ENCODE measurements at places on chromosomes 12 and 14.

DNA sequence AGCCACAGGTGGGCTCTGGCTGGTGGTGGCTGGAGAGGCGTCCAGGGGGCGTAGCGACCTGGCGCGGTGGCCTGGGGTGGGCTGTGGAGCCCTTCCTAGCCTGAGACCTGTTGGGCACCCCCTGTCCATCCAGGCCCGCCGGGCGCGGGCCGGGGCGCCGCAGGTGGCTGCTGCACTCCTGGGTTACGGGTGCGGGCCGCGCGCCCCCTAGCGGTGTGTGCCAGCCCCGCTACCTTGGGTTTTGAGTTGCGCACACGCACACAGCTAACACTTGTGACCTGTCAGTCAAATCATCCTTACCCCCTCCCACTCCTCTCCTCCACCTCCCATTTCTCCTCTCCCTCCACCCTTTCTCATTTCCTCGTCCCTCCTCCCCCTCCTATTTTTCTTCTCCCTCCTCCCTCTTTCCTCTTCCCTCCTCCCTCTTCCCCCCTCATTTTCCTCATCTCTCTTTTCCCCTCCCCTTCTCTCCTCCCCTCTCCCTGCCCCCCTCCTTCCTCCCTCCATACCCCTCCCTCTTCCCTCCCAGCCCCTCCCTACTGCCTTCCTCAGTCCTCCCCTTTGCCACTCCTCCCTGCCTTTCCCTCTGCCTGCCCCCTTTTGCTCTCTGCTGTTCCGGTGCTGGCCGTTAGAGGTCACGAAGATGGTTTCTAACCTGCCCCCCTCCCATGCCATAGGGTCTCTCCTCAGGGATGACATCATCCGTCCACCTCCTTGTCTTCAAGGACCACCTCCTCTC lies 2.3 kb downstream of the MEG3 start:
- no peak for DNase-seq

GRCh38 chr12:93308281-93308680 lies 69.4 kb upstream of the NUDT4 start:
- DNase-seq, result no peak

DNA sequence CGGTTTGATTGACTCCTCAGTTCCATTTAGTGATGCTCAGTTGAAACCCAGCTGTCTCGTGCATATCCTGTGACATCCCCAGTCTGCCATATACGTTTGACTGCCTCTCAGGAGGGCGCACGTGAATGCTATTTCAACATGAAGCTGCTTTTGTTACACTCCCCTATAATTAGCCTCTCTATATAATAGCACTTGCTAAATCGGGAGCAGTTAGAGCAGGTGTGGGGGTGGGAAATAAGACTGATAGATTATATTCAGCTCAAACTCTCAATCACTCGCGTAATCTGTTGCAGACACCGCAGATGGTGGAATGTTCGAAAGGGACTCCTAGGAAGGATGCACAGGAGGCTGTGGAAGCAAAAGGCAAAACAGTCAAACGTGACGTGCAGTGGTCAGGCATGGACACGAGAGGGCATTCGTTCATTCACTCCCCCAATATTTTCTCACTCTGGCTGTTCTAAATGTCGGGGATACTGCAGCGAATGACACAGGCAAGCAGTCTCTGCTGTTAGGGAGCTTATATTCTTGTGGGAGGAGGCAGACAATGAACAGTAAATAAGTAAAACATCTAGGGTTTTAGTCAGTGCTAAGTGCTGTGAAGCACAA lies 29.8 kb downstream of the KCNA1 start:
- no peak for DNase-seq

DNA sequence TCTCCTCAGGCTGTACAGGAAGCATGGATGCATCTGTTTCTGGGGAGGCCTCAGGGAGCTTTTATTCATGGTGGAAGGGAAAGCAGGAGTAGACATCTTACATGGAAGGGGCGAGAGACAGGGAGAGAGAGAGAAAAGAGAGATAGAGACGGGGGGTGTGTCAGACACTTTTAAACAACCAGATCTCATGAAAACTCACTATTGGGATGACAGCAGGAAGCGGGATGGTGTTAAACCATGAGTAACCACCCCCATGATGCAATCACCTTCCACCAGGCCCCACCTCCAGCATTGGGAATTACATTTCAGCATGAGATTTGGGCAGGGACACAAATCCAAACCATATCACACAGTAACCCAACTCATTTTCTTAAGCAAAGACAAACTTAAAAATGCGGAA lies 110.0 kb upstream of the EEA1 start:
- DNase-seq, result no peak

DNA sequence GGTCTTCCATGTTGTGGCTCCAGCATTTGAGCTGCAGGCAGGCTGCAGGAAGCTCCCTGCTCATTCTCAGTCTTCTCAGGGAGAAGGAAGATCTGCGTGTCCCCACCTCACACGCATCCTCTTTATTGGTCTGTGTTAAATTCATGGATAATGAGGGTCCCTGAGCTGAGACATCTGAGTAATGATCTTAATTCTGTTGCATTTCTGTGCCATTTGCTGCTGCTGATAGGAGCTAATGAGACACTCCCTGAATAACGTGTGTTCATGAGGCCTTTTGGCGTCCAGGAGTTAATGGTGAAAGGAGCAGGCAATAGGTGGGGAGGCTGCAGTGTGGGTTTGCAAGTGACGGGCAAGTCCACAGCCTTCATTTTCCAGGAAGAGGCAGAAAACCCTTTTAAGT lies 46.6 kb upstream of the OAS1 start:
- DNase-seq, result no peak

DNA sequence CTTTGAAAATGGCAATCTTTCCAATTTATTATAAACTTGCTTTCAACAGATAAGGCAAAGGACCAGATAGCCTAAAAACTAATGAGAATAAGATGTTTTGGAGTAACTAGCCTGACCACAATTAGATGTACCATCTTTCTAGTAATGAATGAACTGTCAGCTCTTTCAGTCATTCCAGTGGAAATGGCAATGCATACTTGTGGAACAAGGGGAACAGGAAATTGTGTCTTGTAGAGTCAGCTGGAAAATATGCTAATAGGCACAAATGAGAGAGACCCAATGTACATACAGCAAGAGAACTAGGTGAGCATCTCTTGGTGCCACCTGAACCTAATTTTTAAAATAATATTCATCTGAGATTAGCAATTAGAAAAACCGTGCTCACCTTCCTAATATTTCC lies 76.1 kb upstream of the GPHB5 start:
- DNase-seq, result no peak

DNA sequence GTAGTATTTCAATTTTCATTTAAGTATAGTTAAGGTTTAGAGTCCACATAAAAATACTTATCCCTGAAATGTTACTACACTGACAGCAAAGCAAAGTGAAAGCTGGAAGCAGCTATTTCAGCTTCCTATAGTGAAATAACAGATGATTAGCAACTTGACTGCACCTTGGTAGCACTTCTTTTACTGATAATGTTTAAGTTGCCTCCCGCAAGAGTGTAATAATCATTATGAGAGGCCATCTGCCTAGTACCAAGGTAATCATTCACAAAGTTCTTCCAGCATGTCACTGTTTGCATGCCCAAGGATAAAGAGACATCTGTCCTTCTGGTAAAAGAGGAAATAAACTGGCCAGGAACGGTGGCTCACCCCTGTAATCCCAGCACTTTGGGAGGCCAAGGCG lies 69.8 kb downstream of the LIN7A start:
- no peak for DNase-seq

- no peak for DNase-seq
Measured at GRCh38 chr14:70908935-70909641, 1.8 kb downstream of the PCNX1 start.

All from GM20000 (cell line).